Amniotic epithelial cell (primary cell): ENCODE measurements at places on chromosomes 16 and 17.
A peak's percentile ranks its signal among the peaks of the same experiment; 100 is the strongest.

GRCh38 chr17:7888184-7888920 lies at the start of gene CHD3:
TSS of gene CHD3 (plus strand) at chr17:7888789. CDS start at chr17:7889001, 212 bp downstream.
- DNase-seq, result no peak

- no peak for DNase-seq
These were observed 2.1 kb downstream of the RFNG start for GRCh38 chr17:82049521-82049971.

DNA sequence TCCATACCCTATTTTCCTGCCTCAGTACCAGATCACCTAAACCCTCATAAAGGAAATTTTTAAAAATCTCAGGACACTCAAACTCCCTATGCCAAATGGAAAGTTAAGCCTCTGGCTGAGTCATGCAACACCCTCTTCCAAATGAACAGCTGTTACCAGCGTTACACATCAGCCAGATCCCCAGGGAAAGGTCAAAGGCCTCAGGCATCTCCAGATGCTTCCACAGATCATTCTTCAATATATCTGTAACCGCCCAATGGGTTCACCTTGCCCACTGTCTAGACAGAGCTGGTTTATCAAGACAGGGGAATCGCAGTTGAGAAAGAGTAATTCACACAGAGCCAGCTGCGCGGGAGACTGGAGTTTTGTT lies 29.1 kb upstream of the SHCBP1 start:
- DNase-seq, result peak; percentile 21

DNA sequence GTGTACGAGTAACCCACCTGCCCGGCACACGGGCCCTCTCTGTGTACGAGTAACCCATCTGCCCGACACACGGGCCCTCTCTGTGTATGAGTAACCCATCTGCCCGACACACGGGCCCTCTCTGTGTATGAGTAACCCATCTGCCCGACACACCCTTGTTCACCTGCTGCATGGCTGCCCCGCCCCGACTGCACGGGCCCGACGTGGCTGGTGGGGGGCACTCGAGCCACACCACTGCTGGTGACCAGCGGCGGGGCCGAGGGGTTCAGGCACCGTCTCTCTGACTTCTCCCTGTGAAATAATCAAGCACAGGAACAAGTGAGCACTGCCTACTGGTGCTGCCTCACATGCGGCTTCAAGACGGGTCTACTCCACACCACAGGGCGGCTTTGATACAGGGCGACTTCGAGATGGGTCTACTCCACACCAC lies 22.1 kb downstream of the MAP1LC3B start:
- DNase-seq, result no peak

GRCh38 chr16:9046667-9047055 lies 44.8 kb upstream of the HAPSTR1 start:
- DNase-seq, result no peak

DNA sequence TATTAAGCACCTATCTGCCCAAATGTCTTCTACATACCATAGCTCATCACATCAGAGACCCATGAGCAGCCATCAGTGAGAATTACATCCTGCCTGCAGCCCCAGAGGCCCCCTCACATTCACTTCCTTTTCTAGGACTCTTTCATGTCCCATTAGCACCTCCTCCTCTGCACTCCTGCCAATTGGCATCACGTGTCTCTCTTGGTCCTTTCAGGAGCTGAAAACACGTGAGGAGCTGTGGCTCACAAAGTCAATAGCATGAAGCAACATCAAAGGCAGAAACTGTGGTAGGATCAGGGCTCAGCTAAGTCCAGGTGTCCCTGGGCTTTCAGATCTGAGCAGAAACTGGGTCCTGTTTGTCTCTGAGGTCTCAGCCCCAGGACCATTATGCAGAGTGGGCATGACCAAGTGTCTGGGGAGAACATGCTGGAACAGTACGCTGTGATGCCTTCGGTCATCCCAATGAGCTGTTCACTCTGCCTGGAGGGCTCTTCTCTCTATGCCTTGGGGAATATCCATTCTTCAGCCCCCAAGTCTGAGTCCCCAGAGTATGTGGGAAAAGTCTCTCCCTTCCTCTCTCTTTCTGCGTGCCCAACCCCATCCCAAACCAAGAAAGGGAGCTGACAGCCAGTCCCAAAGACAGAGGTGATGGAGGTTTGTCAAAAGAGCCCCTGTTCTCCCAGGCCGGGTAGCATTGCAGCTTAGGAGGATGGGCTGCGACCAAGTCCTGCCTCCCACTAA lies 457.0 kb upstream of the CDH5 start:
- peak; percentile 6 for DNase-seq
